ENCODE measurements at places on chromosomes 2 and 18.

DNA sequence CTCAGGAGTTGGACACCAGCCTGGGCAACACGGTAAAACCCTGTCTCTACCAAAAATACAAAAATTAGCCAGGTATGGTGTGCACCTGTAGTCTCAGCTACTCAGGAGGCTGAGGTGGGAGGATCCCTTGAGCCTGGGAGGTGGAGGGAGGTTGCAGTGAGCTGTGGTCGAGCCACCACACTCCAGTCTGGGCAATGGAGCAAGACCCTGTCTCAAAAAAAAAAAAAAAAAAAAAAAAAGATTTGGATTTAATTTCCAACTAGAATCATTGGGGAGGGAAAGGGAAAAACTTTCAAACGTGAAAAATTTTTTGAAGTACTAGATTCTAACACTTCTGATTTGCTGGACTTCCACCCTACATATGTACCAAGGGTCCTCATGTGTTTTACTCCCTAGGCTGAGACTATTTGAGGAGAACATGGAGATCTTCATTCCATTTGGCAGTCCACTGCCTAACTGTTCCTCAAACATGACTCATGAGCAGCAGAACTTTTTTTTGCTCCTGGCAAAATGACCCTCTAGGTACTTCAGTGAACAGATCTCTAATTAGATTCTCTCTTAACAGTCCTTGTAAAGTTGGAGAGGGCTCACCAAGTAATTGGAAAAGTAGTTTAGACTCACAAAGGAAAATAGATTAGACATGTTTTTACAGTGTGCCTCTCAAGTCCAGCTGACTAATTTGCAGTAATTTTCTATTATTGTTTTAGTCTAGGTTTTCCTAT, 267.6 kb downstream of the METTL4 start:
- DNase-seq = no peak

GRCh38 chr2:96546321-96546720, 9.8 kb downstream of the ARID5A start:
- no peak for DNase-seq

- no peak for DNase-seq
These were observed 87.2 kb downstream of the LONRF2 start for GRCh38 chr2:100235098-100235497.

DNA sequence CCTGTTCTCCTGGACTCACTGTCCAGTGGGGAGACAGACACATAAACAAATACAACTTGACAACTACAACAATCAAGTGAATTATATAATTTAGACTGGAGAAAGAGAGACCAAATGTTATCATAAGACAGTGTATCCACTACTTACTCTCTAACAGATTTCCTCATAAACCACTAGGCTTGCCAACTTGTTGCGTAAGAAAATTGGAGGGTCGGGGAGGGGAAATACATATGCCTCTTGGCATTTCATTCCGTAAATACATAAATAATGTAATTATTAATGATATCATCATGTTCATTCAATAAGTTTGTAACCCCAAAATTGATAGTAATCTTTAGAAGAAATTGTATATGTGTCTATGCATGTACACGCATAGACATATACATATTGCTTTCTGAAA, 14.9 kb downstream of the RAB6D start:
- DNase-seq = no peak

DNA sequence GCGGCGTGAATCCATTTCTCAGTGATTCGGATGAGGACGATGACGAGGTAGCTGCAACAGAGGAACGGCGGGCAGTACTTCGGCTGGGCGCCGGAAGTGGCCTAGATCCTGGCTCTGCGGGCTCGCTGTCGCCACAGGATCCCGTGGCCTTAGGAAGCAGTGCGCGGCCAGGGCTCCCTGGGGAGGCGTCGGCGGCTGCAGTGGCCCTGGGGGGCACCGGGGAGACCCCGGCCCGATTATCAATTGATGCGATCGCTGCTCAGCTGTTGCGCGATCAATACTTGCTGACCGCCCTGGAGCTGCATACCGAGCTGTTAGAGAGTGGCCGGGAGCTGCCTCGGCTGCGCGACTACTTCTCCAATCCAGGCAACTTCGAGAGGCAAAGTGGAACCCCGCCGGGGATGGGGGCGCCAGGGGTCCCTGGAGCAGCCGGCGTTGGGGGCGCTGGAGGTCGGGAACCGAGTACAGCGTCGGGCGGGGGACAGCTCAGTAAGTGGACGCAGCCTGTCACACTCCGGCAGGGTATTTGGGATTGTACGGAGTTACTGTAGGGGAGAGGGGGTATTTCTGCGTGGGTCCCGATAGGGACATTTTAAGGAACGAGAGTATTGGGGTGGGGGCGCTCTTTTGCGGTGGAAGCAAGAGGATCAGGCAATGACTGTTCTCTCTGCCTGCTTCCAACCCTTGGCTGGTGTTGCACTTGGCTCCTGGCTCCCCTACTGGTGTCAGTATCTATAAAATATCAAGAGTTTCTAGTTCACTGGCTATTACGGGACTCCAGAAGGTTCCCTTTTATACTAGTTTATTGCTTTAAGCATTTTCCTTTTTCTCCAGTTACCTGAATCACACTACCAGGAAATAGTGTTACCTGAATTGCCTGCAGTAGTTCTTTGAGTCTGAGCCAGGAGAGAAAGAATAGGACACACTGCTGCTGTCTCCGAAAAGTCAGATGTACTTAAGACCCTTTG, 772 bp downstream of the RELCH start:
- DNase-seq = peak; percentile 8

DNA sequence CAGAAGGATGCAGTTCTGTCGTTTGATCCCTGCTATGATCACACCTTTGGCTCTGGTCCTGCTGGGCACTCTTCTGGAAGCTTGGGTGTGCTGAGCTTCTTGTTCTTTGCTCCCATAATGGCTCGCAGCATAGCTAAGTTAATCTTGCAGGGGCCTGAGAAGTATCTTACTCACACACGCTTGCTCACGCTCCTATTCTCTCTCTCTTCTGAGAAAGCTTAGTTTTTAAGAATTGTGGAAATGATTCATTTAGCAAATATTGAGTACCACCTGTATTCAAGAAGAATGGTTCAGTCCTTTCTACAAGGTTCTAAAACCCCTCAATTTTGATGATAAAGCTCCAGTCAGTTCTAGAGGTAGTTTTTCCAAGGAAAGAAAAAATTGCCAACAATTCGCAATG, 40.6 kb downstream of the XRCC5 start:
- DNase-seq = no peak

- no peak for DNase-seq
These were observed 11.2 kb downstream of the ATP6V1B1 start for GRCh38 chr2:70946832-70947442.

- no peak for DNase-seq
These were observed 225.5 kb downstream of the DOK6 start for GRCh38 chr18:69626171-69626570.

DNA sequence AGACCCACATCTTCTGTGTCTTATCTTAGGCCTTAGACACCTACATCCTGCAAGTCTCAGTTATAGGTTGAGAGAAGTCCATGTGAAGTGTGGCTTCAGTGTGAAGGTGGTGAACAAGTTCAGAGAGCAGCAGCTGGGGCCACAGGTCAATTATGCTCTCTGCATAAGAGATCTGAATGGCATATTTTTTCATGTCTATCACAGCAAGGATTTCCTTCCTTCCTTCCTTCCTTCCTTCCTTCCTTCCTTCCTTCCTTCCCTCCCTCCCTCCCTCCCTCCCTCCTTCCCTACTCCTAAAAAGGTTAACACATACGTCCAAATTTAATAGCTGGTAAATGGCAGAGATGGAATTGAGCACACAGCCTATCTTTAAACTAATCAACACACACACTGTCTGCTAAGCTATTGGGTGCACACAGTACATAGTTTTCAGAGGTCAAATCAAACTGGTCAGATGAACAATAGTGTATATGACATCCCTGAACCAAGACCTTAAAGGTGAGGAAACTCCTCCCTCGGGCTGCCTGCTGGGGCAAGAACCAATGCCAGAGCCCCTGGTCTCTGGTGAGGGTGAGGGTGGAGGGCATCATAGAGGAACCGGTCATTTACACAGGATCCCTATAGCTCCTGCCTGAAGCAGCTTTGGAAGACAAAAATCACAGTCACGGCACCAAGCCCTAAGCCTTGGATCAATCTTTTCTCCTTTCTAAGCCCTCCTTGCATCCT, 240.9 kb downstream of the ICOS start:
- no peak for DNase-seq

GRCh38 chr2:10774394-10774793, 38.2 kb downstream of the PDIA6 start:
- no peak for DNase-seq

GRCh38 chr2:188752311-188752710, 221.9 kb upstream of the COL3A1 start:
- DNase-seq = no peak

DNA sequence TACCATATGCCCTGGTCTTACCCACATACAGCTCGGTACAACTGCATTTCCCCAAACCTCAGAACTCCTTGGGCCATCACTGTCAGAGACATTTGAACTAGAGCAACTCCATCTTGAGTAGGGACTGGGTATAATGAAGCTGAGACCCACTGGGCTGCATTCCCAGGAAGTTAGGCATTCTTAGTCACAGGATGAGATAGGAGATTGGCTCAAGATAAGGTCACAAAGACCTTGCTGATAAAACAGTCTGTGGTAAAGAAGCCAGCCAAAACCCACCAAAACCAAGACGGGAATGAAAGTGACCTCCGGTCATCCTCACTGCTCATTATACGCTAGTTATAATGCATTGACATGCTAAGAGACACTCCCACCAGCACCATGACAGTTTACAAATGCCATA, 131.3 kb downstream of the PIK3C3 start:
- no peak for DNase-seq

GRCh38 chr18:24014986-24015638, 558 bp downstream of the TTC39C start:
- peak; percentile 23 for DNase-seq

GRCh38 chr2:128778843-128779242, 460.2 kb upstream of the HS6ST1 start:
- no peak for DNase-seq

DNA sequence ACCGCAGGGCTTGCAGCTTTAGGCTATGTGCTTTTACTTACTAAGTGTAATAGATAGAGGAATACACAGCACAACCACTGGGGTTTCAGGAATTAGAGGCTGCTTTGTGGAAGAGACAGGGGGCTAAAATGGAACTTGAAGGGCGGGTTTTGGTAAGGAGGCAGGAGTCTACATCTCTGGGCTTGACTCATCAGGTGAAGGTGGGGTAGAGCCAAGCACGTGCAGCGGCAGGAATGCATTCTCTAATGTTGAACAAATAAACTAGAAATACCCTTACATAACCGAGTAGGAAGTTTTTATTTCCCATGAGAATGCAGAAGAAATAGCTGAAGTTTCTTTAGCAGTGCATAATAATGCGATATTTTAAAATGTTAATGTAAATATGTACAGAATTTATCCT, 673.8 kb upstream of the SALL3 start:
- no peak for DNase-seq

- no peak for DNase-seq
These were observed 199.2 kb upstream of the TNP1 start for GRCh38 chr2:217058791-217059755.

DNA sequence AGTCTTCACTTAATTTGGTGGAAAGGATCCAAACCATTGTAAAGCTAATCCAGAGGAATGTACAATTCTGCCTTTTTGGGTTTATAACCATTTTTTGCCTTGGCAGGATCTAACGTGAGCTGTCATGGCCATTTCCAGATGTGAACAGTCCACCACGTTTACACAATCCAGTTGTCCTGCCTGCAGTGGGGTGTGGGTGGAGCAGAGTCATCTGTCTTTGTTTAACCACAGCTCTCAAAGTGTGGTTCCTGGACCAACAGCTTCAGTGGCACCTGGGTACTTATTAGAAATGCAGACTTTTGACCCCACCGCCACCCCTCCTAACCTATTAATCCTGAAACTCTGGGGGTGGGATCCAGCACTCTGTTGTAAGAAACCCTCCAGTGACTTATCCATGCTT, 35.9 kb downstream of the FHOD3 start:
- DNase-seq = no peak

- no peak for DNase-seq
These were observed 26.9 kb downstream of the MEMO1 start for GRCh38 chr2:31983762-31984467.

GRCh38 chr2:69685321-69686048, 41.9 kb upstream of the AAK1 start:
- DNase-seq = no peak

DNA sequence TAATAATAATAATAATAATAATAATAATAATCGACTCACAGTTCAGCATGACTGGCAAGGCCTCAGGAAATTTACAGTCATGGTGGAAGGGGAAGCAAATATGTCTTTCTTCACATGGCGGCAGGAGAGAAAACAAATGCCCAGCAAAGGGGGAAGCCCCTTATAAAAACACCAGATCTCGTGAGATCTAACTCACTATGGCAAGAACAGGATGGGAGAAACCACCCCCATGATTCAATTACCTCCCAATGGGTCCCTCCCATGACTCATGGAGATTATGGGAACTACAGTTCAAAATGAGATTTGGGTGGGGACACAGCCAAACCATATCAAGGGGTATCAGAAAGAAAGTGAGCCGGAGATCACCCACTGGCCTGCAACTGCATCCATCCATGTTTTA, 40.5 kb upstream of the PAPOLG start:
- no peak for DNase-seq

DNA sequence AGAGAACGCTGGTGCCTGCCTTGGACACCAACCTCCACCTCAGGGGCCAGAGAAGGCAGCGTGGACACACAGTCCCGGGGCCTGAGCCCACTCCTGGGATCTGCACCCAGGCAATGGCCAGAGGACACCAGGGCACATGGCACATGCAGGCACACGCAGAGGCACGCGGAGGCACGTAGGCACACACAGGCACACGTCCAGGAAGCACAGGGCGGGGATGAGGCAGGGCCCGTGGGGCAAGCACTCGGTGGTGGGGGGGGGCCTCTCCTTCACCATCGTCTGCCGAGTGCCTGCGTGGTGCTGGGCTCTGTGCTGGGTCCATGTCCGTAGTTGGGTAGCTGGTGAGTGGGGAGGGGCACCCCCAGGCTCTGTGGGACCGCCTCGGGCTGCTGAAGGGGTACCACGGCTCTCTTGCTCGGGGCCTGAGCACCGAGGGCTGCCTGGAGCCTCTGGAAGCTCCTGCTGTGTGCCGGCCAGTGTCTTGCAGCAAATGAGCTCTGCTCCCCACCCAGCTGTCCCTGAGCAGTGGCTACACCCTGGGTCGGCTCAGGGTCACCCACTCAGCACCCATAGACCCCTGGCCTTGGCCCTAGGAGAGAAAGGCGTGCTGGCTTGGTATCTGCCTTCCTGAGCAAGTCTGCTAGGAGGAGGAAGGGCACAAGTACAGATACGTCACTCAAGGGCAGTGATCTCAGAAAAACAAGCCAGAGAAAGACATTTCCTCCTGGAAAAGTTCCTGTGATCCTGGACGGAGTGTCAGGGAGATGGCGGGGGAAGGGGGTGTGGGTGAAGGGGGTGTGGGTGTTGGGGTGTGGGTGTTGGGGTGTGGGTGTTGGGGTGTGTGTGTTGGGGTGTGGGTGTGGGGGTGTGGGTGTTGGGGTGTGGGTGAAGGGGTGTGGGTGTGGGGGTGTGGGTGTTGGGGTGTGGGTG, 26.4 kb downstream of the RTP5 start:
- peak; percentile 35 for DNase-seq

- DNase-seq = no peak
These were observed 124.0 kb downstream of the SMAD7 start for GRCh38 chr18:48826806-48827205.

All from activated naive CD4-positive, alpha-beta T cell (primary cell).